Stimulated activated CD4-positive, alpha-beta T cell treated with anti-CD3 and anti-CD28 coated beads, Interleukin-15, amount 100 ng/mL, for 1 hour (primary cell): ENCODE measurements at places on chromosomes 5 and 9.

DNA sequence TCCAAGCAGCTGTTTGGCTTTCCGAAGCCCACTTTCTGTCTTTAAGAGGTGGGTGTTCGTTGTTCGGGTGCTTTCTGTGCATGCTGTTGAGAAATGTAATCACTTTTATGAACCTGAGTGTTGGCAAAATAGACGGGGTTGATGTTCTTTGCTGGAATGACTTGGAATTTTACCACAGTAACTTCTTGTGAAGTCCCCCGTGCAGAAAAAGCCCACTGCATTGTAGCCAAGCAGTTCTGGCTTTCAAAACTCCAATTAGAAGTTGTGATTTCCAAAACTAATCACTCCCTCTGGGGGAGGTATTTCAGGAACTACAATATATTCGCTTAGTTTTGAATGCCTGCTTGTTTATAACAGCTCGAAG lies 111.1 kb downstream of the PAM start:
- no peak for DNase-seq

- no peak for DNase-seq
These were observed 533.4 kb upstream of the BRINP1 start for GRCh38 chr9:119902611-119903010.

- no peak for DNase-seq
These were observed 22.6 kb upstream of the NOTCH1 start for GRCh38 chr9:136568288-136569081.

GRCh38 chr5:150562832-150563231 lies 54.9 kb downstream of the NDST1 start:
- no peak for DNase-seq

GRCh38 chr5:36584009-36584875 lies 22.2 kb upstream of the SLC1A3 start:
- no peak for DNase-seq

- no peak for DNase-seq
These were observed 512 bp downstream of the AK1 start for GRCh38 chr9:127876764-127877562.

DNA sequence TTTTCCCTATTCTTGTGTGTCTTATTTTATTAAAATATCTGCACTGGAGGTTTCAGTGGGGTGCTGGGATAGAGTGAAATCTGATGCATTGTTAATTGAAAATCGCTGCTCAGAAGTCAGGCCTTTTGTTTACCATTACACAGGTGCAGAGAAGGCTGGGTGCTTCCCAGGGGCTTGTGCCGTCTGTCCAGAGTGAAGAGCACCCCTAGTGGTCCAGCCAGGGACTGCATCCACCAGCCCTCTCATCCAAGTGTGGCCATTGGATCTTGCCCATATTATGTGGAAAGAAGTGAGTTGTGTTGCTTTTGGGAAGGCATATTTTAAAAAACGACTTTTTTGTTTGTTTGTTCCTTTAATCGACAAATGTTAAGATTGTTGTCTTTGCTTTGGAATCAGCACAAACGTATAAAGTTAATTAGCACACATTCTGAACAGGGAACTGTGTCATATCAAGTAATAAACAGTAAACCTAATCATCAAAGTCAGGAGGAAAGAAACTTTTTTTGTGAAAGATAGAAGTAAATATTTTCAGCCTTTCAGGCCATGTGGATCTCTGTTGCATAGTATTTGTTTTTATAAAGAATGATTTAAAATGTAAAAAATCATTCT lies 315.6 kb downstream of the MTRR start:
- DNase-seq, result no peak

DNA sequence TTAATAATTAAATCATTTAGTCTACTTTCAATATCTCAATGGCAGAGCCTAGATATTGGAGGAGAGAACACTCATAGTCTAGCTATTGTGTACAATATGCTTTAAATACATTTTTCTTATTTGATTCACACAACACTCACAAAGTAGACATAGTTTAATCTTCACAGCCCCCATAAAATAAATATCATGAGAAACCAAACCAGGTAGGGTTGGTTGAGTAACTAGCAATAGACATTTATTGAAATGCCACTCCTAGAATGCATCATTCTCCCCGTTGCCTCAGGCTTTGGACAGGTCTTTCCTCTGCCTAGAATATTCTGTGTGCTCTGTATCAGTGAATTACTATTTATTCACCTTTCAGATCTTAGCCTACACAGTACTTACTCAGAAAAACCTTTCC lies 141.9 kb downstream of the CEMIP2 start:
- no peak for DNase-seq

GRCh38 chr5:109936996-109937395 lies 247.3 kb downstream of the MAN2A1 start:
- no peak for DNase-seq

DNA sequence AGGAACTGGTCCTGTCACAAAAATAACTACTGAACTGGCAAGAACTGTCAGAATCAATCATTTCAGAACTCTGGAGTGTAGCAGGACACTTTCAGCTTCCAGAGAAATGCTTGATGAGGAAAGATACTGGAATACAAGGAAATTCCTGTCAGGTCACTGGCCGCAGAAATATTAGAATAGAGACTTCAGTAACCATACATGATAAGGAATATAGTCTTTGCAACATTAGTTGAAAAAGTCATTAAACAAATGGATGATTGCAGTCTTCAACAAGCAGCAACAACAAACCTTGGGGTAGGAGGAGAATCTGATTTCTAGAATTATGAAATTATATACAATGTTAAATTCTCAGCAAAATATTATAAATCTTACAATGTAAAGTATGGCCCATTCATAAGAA lies 88.2 kb downstream of the CCDC192 start:
- no peak for DNase-seq

- DNase-seq, result no peak
These were observed 139.8 kb upstream of the SLC30A5 start for GRCh38 chr5:68953875-68954617.

- no peak for DNase-seq
These were observed 32.3 kb downstream of the TMEM167A start for GRCh38 chr5:83044926-83045325.

DNA sequence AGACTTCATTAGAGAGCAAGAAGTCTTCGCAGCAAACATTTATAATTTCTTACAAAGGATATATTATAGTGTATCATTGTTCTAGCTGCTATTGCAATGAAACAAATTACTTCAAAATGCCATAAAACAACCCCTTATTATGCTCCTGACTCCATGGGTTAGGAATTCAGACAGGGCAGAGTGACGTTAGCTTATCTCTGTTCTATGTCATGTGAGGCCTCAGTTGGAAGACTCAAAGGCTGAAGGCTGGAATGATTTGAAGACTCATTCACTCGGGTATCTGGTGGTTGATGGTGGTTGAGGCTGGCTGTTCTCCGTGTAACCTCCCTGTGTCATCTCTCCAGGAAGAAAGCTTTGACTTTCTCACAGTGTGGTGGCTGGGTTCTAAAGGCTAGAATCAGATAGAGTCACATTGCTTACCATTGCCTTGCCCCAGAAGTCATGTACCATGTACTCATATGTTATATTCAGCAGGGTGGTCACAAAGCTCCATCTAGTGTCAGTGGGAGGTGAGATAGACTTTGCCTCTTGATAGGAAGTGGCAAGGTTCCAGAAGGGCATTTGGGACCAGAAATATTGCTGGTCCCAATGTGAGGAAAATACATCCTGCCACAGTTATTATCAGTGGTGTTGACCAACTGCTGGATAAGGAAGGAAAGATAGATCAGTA lies 226.9 kb downstream of the TMEM38B start:
- no peak for DNase-seq

DNA sequence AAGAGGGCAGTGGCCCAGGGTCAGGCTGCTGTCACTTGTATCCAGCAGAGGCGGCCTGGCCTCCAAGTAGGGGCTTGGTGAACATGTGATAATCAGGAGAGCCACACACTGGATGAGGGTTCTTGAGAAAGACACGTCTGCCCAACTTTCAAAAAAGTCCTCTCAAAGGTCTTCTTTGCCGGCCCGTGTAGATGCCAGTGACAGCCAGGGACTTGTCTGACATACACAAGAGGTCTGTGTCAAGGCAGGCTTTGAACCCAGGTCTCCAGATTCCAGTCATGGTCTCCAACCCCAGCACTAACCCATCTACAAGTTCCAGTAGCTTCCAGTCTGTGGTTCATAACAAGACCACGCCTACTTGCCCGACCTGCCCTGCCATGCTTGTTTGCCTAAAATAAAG lies 7.9 kb upstream of the AMBP start:
- DNase-seq, result no peak

DNA sequence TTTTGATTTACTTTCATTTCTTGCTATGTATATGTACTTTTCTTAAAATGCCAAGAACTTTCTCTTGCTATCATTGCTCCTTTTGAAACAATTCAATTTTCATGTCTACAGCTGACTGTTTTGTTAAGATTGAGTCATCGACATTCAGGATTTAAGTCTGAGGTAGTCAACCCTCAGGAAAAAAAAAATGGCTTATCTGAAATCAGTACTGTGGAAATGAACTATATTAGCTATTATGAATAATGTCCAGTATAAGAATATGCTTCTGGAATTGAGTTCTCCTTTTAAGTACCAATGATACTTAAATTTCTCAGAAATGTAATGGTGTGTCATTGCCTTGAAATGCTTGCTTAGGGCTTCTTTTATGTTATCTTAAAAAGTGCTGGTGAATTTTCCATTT lies 37.9 kb downstream of the TNFAIP8 start:
- DNase-seq, result no peak

DNA sequence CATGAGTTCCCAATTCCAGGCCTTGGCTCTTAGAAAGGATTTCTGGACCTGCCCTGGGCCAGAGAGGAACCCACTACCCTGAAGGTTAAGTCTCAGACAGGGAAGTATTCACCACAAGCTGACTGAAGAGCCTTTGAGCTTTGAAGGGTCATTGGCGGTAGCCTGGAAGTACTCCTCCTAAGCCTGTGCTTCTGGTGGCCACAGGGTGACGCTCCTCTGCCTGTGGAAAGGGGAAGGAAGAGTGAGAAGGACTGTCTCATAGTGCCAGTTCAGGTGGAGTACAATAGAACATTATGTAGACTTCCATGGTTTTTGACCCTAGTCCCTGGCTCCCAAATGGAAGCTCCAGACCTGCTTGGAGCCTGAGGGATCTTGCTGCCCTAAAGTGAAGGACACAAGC lies 1233.2 kb upstream of the CDH6 start:
- DNase-seq, result no peak

- no peak for DNase-seq
These were observed 13.7 kb downstream of the SMC2 start for GRCh38 chr9:104107799-104108198.

- no peak for DNase-seq
These were observed 50.7 kb downstream of the MSX2 start for GRCh38 chr5:174775081-174775480.

DNA sequence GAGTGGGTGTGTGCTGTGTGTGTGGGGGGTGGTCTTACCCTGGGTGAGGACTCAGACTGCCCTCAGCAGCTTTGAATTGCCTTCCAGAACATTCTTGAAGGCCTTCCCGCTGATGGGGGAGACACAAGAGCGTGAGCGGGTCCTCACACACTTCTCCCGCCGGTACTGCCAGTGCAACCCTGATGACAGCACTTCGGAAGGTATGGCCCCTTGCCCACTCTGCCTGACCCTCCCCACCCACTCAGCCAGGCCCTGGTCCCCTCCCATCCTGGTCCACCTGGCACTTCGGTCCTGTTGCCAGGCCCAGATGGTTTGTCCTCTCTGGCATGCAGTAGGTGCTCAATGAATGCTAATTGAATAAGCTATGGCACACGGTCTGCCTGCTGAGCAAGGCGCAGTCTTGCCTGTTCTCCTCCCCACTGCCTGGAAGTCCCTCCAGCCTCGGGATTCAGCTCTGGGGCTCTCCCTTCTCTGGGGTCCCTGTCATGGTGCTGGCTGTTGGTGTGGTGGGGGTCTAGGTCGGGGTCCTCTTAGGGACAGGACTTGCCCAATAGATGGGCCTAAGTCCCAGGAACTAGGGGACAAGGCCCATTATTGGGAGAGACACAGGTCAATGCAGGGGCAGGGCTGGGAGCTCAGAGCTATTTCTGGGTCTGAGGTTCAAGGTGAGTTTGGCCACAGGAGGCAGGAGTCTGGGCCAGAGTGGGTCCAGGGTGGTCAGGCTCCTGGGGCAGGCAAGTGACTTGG lies 26.4 kb downstream of the PSD2 start:
- no peak for DNase-seq

GRCh38 chr5:170805666-170806065 lies 22.1 kb downstream of the GABRP start:
- DNase-seq, result no peak

DNA sequence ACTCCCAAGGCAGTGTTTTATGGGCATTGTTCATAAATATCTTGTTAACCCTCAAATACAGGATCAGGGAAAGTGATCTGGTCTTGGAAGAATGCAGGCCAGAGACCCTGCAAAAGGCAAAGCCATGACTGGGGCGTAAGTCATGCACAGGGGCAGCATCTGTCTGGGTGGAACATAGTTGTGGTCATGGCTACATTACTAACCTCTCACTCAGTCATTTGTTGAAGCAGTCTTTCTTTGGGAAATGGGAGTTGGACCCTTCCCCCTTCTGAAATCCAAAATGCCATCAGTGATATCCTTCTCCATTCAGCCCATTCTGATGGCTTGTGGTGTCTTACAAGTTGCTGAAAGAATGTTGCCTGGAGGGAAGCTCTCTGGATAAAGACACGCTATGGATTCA lies 68.1 kb downstream of the GDNF start:
- no peak for DNase-seq

GRCh38 chr5:179374506-179375235 lies 29.4 kb upstream of the ADAMTS2 start:
- no peak for DNase-seq

GRCh38 chr5:179245031-179245430 lies 100.2 kb downstream of the ADAMTS2 start:
- no peak for DNase-seq

- DNase-seq, result no peak
These were observed 34.4 kb downstream of the PAM start for GRCh38 chr5:102789469-102789868.

GRCh38 chr9:12230708-12231107 lies 462.5 kb upstream of the TYRP1 start:
- DNase-seq, result no peak

GRCh38 chr5:27523629-27524028 lies 485.2 kb upstream of the CDH9 start:
- DNase-seq, result no peak

- no peak for DNase-seq
These were observed 859 bp downstream of the RETREG1 start for GRCh38 chr5:16615741-16616535.

DNA sequence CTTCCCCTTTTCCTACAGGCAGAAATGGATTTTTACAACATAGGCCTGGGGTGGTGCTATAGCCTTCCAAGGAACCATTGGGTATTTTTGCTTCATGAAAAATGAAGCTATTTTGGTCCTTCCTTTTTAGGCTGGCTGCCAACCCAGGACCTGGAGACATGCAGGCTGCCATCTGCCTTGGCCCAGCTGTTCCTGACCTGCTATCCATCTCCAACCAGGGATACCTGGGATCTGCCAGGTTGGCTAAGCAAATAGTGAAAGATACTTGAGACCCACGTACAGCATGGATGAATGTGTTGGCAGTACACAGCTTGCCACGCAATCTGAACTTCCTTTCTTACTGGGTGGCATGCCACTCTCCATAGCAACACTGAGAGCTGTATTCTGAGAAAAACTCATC lies 31.1 kb downstream of the MRPS27 start:
- DNase-seq, result no peak

GRCh38 chr5:12214267-12215015 lies 310.2 kb upstream of the CTNND2 start:
- no peak for DNase-seq
